ENCODE measurements at places on chromosomes 11 and 22.

DNA sequence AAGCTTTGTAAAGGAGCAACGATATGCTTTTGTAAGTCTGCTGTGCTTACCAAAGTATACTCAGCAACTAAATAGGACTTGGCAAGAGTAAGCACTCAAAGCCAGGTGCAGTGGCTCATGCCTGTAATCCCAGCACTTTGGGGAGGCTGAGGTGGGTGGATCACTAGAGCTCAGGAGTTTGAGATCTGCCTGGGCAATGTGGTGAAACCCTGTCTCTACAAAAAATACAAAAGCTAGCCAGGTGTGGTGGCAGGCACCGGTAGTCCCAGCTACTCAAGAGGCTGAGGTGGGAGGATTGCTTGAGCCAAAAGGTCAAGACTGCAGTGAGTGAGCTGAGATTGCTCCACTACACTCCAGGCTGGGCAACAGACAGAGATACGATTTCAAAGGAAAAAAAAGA is 67.5 kb downstream of the PAK1 start:
- no peak for DNase-seq

GRCh38 chr11:9691865-9692264 is 28.0 kb downstream of the SWAP70 start:
- DNase-seq: no peak

GRCh38 chr11:65618763-65619162 is 3.2 kb downstream of the PCNX3 start:
- no peak for DNase-seq

- no peak for DNase-seq
Measured at GRCh38 chr11:5923427-5923776, 18.6 kb upstream of the OR56A3 start.

DNA sequence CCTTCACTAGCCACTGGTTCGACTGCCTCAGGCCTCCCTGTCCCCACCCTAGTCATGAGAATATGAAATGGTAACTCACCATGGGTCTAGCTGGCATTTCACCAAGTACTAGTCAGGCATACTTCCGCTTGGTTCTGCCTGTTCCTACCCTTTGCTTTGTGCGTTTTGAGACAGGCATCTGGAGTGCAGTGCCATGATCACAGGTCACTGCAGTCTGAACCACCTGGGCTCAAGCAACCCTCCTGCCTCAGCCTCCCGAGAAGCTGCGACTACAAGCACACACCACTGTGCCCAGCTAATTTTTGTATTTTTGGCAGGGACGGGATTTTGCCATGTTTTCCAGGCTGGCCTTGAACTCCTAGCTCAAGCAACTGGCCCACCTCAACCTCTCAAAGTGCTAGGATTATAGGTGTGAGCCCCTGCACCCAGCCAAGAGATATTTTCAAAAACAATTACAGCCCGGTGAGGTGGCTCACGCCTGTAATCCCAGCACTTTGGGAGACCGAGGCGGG is 14.1 kb downstream of the HRAS start:
- no peak for DNase-seq

GRCh38 chr11:91876746-91877145 is 347.9 kb upstream of the FAT3 start:
- DNase-seq: no peak

DNA sequence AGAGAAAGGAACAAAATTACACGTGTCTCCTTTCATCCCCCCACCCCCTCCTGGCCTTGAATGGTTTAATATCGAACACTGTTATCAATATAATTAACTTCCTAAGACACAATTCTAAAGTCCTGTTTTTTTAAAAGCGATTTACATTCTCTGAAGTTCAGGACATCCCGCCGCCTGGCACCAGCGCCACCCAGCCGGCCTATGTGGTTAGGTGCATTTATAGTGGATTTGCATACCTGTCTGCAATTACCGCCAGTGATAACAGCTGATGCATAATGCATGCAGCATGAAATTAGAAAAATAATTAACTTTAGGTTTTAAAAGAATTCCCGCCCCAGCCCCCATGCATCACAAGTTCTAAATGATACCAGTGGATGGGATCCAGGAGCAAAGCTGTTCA is 58.6 kb downstream of the MACROD1 start:
- DNase-seq: no peak

GRCh38 chr11:13152264-13152663 is 125.3 kb upstream of the BMAL1 start:
- no peak for DNase-seq

DNA sequence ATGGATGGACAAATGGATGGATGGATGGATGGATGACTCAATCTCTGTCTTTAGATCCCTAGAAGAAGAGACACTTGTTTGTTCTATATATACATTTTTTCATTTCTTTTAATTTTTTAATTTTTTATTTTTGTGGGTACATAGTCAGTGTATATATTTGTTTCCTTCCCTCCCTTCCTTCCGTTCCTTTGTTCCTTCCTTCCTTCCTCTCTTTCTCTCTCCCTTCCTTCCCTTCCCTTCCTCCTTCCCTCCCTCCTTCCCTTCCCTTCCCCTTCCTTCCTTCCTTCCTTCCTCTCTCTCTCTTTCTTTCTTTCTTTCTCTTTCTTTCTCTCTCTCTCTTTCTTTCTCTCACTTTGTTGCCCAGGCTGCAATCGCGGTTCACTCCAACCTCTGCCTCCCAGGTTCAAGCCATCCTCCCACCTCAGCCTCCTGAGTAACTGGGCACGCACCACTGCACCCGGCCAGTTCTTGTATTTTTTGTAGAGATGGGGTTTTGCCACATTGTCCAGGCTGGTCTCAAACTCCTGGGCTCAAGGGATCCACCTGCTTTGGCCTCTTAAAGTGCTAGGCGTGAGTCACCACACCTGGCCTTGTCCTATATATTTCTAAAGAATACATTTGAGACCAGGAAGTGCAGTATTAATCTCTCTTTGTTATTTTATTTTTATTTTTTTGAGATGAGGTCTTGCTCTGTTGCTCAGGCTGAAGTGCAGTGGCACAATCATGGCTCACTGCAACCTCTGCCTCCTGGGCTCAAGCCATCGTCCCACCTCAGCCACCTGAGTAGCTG is 42.5 kb upstream of the AQP11 start:
- no peak for DNase-seq

DNA sequence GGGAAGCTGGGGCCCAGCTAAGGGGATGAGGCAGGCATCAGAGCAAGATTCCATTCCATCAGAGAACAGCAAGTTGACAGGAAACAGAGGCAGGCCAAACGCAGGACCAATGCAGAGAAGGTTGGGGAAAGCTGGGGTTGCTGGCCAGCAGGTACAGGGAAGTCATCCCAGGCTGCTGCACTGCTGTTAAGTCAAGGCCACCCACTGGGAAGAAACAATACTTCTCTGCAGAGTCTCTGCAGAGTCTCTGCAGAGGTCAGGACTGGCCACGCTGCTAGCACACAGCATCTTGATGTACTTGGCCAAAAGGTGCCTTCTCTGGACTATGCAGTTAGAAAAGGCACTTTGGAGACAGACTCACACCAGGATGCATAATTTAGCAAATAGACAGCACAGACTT is 68.5 kb upstream of the CSNK2A3 start:
- no peak for DNase-seq

DNA sequence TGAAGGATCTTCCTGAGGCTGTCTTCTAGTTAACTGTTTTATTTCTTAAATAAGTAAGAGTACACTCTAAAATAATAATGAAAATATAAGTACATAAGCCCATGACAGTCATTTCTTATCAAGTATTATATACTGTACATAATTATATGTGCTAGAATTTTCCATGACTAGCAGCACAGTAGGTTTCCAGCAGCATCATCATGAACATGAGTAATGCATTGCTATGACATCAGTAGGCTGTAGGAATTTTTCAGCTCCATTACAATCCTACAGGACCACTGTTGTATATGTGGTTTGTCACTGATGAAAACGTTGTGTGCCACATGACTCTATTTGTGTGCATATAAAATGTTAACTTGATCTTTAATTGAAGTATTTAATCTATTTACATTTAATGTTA is 22.0 kb downstream of the ZNF202 start:
- no peak for DNase-seq

- DNase-seq: no peak
Measured at GRCh38 chr22:45743687-45744086, 72.1 kb downstream of the ATXN10 start.

DNA sequence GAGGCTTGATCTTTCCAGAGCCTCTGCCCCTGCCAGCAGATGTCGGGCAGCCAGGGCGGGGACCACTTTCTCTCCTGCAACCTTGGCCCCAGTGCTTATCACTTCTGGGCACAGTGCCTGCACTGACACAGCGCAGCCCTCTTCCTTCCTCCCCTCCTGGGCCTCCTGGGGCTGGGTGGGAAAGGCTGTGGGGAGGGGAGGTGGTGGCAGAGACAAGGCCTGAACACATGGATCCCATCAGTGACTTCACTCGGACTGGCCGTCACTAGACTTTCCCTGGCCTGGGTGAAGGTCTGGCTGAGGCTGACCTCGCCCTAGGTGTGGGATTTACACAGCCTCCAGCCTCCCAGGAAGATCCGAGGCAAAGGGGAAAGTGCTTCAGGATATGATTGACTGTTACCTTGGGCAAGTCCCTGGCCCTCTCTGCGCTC is 68.1 kb downstream of the LRRC32 start:
- DNase-seq: no peak

DNA sequence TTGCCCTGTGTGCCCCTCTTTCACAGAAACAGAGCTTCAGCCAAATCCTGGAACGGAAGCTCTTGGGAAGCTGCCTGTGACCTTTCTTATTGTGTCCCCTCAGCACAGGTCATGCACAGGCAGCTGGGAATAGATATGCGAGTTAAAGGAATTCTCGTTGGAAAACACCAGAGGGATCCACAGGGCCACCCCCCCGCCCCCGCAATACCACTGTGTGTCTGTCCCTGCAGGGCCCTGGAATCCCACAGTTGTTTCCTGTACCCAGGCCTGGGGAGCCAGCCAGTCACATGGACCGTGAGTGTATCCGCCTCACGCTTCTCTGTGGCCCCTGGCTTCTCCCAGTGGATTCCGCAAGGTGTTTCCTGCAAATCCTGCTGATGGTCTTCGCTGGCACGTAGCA is 29.0 kb downstream of the TIMP3 start:
- no peak for DNase-seq

DNA sequence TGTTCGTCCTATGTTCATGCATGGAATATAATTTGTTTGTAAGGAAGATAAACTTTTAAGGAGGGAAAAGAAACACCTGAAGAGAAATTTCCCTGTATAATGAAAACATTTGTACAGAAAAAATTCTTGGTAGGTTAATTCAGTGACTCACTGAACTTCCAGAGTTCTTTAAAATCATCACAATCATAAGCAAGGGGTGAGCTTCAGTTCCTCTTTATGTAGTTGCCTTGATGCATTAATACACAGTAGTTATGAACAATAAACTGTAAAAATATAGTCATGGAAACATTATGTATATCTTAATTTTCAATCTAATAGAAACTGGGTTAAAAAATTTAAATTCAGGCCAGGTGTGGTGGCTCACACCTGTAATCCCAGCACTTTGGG is 1.1 kb upstream of the C11orf65 start:
- no peak for DNase-seq

- no peak for DNase-seq
Measured at GRCh38 chr11:71190551-71190950, 61.8 kb downstream of the SHANK2 start.

DNA sequence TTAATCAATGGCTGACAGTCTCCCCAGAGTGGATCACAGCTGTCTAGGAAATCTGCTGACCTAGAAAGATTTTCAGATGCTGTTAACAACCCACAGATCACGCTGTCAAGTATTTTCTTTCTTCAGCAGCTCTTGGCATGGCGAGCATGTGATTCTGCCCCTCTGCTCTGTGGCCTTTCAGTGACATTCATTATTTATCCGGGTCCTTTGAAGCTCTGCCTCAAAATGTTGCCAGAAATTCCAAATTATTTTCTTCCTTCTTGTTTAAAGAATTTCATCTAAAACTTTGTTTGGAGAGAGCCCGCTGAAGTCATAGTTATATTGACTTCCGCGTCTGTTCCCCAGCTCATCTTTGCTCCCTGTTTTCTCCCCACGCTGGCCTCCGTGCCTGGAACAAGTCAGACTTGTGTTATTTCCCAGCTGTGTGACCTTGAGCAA is 134.1 kb downstream of the COMMD9 start:
- no peak for DNase-seq

DNA sequence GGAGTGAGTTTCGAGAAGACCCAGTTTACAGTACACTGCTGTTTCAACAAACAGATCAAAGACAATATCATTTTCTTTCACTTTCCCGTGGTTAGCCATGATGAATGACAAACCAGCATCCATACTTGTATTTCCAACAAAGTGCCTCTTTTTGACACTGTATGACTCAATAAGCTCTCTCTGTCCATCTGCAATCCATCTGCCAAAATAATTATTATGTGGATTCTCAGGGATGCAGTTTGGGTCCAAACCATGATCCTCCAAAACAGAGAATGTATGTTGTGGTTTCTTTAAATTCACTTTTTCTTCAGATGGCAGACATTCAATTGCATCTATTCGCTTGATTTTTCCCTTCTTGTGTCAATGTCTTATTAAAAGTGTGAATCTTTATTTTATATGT is 37.8 kb upstream of the RASD2 start:
- no peak for DNase-seq

GRCh38 chr22:16970446-16970845 is 37.6 kb downstream of the GAB4 start:
- DNase-seq: no peak

- no peak for DNase-seq
Measured at GRCh38 chr22:45131749-45132148, 32.0 kb upstream of the NUP50 start.

DNA sequence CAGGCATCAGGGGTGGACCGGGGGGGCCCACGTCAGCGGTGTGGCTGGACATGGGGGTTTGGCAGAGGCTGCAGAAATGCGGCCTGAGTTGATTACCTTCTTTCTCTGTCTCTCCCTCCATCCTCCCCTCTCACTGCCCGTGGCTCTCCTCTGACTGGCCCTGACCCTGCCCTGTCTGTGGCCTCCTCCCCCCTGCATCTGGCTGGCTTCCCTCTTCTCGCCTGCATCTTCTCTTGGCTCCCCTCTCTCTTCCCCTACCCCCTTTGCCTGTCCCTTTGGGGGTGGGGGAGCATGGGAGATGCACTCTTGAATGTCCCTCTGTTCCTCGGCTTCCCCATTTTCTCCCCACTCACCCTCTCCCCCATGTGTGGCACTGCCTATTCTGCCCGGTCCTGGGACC is 23.9 kb upstream of the TAB1 start:
- DNase-seq: no peak

DNA sequence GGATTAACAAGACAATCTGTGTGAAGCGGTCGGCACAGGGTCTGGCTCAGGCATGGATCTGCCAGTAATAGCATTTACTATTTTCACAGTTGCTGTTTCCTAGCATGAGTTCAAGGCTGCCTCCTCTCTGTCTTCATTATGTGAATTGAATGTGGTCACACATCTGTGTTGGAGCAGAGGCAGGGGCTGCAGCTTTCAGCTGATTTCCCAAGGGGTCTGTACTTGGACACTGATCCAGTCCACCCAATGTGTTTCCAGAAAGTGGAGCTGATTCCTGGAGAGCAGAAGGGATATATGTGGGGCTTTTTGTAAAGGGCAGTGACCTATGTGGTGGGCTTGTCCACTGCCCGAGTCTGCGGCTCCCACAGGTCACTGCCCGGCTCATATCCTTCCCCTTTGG is 3.5 kb upstream of the CELSR1 start:
- DNase-seq: no peak

- DNase-seq: no peak
Measured at GRCh38 chr11:126723665-126724045, 276.9 kb downstream of the KIRREL3 start.

- no peak for DNase-seq
Measured at GRCh38 chr11:74018331-74019005, 9.6 kb upstream of the UCP3 start.

All from stimulated activated CD8-positive, alpha-beta memory T cell treated with anti-CD3 and anti-CD28 coated beads, Interleukin-15, amount 100 ng/mL, for 1 hour (primary cell).